ENCODE measurements at places on chromosomes 11 and 22.
A peak's percentile ranks its signal among the peaks of the same experiment; 100 is the strongest.

DNA sequence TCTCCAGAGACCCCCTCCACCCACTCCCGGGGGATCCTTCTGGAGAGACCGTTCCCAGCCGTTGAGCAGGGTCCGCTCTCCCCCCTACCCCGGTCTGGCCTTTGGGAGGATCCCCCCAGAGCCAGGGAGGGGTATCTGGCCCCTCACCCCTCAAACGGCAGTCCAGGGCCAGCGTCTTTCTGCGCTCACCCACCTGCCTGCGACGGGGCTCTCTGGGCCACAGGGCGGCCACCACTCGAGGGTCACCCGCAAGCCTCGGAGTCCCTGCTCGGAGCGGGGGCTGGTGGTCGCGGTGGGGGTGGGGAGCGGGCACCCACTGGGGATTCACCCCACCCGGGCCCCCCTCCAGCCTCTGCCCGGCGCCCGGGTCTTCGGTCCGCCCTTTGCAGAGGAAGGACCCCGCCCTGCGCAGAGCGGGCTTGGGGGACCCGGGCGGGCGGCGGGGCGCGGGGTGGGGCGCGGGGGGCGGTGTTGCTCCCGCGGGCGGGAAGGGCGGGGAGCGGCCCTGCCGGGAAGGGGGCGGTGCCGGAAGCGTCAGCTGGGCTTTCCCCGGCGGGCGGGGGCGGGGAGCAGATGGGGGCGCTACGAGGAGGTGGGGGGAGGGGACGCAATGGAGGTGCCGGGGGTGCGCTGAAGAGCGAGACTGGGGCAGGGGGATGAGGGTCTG, 16.6 kb downstream of the CRELD2 start:
- DNase-seq, result peak; percentile 81

GRCh38 chr11:126598344-126599216, 243.1 kb downstream of the ST3GAL4 start:
- no peak for DNase-seq

DNA sequence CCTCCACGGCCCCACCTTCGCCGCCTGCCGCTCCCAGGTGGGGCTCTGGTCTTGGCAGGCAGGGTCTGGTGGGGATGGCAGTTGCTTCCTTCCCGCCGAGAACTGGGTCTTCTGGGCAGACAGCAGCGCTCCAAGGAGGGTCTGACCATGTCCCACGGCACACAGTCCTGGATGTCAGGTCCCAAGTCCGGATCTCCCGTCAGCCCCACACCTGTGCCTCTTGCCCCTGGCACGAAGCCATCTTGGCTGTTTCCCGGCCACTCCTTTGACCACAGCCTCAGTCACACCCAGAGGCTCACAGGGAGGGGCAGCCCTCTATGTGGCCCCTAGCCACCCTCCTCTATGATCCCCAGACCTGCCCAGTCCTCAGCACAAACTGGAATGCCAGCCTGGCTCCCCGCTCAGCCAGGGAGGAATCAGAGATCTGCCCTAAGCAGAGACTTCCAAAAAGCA, 14.3 kb downstream of the MUC5B start:
- DNase-seq, result no peak

DNA sequence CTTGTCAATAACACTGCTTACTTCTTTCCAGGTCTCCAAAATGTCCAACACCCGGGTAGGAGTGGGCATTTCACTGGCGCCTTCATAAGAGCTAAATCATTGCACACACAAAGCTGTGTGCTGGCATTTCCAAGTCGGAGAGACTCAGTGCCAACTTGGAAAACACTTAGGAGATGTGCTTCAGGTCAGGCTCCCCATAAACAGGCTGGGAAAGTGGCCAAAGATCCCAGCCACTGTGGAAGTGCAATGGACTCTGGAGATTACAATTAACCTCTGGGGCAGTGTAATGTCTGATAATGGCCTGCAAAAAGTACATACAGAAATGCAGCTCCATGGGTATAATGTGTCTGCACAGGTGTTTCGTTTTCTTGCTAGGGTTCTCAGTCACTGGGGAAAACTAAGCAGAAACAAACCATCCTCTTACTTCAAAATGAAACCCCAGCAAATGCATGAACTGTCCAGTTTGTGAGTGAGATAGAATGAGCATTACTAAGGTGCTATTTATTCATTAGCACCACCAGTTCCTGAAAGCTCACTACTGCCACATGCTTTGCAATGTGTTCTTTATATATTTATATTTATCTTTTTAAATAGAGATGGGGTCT, 79.0 kb downstream of the ABTB2 start:
- no peak for DNase-seq

GRCh38 chr22:50184004-50184901, 1.5 kb upstream of the TRABD start:
- peak; percentile 85 for DNase-seq

DNA sequence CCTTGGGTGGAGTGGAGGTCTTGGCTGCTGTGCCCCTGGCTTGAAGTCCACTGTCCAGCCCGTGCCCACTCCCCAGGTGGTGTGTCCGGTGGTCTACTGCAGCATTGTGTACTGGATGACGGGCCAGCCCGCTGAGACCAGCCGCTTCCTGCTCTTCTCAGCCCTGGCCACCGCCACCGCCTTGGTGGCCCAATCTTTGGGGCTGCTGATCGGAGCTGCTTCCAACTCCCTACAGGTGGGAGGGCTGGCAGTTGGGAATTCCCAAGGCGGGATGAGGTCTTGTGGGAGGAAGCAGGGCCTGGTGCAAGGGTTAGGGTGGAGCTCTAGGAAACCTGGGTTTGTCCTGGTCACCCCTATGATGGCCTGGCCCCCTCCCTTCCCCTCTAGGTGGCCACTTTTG, 8.4 kb upstream of the NLRX1 start:
- DNase-seq, result no peak

DNA sequence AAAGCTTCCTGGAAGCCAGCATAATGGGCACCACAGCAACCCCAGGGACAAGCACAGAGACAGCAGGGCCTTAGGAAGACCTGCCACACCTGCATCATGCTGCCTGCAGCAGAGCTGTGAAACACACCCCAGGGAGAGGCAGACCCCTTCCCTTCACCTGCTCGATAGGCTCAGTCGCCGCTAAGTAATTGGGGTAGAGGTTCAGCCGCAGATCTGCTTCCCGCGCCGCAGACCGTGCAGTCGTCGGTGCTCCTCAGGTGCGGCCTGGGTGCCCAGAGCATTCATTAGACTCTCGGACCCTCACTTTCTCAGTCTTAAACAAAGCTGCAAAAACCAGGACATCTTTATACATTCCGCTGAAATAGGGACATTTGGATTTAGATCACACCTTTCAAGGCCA, 2.9 kb downstream of the DUSP18 start:
- no peak for DNase-seq

All from breast epithelium (tissue), 4 donors.